ENCODE measurements at places on chromosomes 7 and 10.

DNA sequence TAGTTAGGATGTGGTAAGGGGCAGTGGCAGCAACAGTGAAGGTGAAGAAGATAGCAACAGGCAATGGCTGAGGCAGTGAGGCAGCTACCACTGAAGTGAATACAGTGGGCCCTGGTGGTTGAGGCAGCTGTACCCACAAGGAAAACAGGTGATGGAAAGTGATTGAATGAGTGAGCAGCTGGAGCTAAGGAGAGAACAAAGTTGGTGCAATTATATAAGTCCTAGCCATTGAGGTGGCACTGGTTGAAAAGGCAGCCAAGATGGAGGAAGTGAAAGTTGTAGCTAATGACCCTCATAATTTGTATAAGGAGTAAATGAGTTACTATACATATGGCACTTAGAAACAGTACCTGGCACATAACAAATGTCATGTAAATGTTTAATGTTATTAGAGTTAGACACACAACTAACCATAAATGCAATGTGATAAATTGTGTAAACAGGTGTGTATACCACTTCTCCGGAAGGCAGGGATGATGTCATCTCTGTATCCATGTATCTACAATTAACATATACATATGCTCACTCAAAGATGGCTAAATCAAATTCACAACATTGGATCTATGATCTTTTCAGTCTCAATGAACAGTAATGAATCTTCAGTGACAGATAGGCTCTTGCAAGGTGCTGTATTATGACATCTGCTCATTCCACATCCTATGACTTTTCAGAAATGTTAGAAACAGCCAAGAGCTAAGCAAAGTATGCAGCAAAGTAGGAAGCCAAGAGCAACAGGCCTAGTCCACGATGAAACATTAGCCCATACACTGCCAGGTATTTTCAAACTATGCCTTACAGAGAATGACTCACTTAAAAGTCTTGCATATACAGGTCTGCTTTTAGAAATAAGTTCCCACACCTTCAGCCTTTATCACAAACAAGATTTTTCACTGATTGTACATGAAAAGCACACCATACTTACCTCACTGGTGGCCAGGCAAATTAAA, 10.7 kb downstream of the XPNPEP1 start:
- no peak for DNase-seq

- DNase-seq, result no peak
Observed at GRCh38 chr10:94450782-94451181, 48.4 kb downstream of the TBC1D12 start.

GRCh38 chr7:42432644-42433043, 195.6 kb upstream of the GLI3 start:
- no peak for DNase-seq

- no peak for DNase-seq
Observed at GRCh38 chr7:3310884-3311283, 9.8 kb downstream of the SDK1 start.

DNA sequence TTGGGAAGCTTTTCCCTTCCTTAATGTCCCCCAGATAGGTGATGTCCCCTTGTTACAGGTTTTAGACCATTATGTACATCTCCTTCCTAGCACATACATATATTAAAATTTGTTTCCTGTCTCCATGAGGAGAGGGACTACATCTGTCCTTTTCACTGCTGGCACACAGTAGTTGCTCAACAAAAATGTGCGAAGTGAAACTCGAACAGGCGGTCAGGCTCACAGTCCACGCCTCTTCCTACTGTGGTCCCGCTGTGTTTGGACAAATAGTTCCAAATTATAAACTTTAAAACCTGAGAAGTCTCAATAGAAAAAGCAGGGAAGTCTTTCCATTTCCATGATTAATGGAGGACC, 1.2 kb upstream of the HHEX start:
- no peak for DNase-seq

DNA sequence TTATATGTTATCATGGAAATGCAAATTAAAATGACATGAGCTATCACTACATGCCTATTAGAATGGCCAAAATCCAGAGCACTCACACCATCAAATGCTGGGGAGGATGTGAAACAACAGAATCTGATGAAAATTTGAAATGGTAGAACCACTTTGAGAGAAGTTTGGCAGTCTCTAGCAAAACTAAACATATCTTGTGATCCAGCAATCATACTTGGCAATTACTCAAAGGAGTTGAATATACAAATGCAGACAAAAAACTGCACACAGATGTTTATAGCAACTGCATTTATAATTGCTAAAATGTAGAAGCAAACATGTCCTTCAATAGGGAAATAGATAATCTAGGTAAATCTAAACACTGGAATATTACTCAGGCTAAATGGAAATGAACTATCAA, 1164.9 kb downstream of the DNAJB9 start:
- no peak for DNase-seq

DNA sequence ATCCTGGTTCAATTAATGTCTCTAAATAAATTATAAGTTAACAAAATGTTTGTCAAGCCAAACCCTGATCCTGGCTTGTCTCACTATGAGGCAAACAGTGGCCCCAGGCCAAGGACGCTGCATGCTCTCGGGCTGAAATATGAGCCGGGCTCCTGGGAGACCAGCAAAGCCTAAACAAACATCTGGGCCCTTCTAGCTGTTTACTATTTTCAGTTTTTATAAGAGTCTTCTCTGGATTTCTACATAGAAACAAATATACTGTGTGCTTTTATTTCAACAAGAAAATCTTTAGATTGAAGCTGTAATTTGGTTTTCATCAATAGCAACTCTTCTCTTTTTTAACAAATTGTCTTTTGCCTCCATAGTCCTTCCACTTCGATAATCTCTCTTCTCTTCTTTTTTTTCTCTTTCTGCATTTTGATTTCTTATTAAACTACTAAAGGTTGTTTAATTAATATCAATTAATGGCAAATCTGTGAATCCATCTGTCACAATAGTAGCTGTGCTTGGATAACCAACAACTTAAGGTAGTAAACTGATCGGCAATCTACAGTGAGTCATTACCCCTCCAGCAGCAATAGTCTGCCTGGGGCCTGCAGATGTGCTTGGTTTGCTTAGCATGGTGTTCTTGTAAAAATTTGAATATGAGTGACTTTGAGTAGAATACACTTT, 83.3 kb upstream of the DNAJC1 start:
- DNase-seq, result no peak

DNA sequence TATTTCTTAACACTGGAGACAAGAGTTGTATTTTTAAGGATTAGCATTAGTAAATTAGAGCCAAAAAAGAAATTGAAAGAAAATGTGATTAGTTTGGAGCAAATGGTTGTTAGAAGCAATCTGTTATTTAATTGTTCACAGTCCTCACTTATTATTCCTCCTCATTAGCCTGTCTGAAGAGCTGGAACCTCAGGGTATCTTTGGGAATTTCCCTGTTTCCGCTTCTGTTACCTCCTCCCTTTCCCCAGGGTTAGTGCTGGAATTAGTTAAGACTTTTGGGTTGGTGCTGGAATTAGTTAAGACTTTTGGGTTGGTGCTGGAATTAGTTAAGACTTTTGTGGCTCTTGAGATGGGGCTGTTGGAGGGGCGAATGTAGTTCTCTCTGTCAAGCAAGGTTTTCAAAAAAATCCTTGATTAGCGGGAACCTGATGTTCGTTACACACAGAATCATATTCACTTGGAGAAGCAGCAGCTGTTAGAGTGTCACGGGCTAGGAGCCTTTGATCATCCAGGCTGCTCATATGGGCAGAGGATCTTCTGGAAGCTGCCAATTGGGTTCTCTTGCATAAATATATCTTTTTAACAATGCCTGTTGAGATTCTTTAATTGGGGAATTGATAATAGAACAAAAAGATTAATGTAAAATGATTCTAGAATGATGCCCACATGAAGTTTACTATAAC, 251.0 kb upstream of the NPSR1 start:
- DNase-seq, result no peak

DNA sequence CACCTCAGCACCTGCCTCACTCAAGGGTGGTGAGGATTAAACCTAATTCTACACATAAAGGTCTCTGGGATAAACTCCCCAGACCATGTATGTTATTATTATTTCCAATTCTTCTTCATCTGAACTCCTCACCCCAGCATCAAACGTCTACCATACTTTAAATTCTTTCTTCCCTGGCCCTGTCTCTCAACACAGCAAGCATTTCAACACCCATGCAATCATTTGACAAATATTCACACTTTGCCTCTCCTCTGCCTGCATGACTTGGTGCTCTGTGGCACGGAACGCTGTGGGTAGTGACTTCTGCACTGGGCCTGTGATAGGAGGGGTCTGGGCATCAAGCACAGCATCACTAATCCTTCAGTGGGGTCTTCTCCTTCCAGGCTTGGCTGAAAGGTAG, 490.8 kb downstream of the TNS3 start:
- DNase-seq, result no peak

DNA sequence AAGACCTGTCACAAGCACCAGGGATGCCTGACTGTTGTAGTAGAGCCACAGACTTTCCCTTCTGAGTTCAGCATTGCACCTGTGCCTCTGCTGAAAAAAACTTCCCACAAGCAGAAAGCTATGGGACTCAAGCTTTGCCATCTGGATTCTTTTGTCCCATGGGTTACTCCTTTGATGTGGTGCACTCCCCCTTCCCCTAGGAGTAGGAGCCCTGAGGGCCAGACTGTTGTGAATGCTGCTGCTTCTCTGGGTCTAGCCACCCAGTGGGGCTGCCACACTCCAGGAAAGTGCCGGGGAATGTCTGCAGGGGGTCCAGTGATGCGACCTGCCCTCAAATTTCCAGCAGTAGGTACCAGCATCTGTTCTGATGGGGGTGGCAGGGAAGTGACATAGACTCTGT, 11.7 kb downstream of the CASP7 start:
- DNase-seq, result no peak

DNA sequence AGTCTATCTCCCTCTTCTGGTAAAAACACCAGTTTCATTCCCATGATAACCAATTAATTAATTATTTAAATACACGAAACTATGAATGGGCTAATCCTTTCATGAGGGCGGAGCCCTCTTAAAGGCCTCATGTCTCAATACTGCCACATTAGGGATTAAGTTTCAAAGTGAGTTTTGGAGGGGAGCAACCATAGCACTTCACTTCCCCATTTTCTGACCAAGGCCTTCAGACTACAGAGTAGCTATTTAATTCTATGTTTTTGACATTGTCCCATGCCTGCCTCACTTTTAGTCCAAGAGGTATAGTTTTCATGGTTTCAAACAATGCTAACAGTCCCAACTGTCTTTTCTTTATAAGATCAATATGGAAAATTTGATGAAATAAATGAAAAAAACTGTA, 618.6 kb downstream of the ZWINT start:
- DNase-seq, result no peak

DNA sequence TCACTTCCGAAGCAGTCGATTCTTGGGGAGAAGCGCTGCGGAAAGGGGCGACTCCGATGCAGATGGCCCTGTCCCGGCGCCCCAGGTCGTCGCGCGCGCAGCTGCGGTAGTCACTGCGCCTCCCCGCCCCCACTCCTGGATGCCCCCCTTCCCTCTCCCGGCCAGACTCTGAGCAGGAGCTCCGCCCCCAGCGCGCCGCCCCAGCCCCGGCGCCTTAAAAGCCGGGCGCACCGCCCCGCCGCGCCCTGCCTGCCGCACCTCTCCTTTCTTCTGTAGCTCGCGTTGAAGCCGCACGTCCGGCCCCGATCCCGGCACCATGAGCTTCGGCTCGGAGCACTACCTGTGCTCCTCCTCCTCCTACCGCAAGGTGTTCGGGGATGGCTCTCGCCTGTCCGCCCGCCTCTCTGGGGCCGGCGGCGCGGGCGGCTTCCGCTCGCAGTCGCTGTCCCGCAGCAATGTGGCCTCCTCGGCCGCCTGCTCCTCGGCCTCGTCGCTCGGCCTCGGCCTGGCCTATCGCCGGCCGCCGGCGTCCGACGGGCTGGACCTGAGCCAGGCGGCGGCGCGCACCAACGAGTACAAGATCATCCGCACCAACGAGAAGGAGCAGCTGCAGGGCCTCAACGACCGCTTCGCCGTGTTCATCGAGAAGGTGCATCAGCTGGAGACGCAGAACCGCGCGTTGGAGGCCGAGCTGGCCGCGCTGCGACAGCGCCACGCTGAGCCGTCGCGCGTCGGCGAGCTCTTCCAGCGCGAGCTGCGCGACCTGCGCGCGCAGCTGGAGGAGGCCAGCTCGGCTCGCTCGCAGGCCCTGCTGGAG, at the start of gene INA:
INA (plus strand) TSS at position 243 of the 817 bp plus-strand sequence; CDS start at position 317, 74 bp downstream.
- no peak for DNase-seq

- DNase-seq, result no peak
Observed at GRCh38 chr7:27779873-27780272, 39.9 kb downstream of the TAX1BP1 start.

GRCh38 chr10:95236068-95236903, 42.2 kb downstream of the ACSM6 start:
- DNase-seq, result no peak

- no peak for DNase-seq
Observed at GRCh38 chr7:133481676-133482075, 228.8 kb downstream of the EXOC4 start.

DNA sequence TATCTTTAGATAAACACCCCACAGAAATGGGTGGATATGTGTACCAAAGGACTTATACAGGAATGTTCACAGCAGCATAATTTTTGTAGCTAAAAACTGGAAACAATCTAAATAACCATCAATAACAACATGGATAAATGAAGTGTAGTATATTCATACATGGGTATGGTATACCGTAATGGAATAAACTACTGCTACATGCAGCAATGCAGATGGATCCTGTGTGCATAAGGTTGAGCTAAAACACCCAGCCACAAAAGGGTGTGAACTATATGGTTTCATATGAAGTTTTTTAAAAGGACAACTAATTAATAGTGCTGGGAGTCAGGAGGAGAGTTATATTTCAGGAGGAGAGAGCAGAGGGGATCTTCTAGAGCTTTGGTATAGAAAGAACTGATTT, 389.6 kb downstream of the GFRA1 start:
- no peak for DNase-seq

DNA sequence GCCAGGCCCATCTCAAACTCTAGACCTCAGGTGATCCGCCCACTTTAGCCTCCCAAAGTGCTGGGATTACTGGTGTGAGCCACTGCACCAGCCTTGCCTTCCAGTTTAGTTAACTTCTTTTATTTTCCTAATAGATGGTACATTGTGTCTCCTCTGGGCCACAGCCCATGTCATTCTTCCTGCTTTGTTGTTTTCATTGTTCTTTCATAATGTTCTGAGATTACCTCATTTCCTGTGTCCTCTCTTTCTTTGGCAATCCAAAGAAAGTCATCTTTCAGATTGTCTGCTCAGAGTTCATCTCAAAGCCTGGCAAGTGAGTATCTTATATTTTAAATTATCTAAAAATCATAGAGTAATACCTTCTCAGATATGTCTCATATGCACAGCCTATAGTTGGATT, at the start of gene OLAH:
OLAH (plus strand) TSS at position 270 of the 400 bp plus-strand sequence. CDS start 3,346 bp downstream, outside the sequence.
- DNase-seq, result no peak

GRCh38 chr7:133819695-133820094, 307.4 kb upstream of the LRGUK start:
- no peak for DNase-seq

All from CD4-positive, alpha-beta T cell treated with Interleukin-15 for 1 hour (primary cell).